ENCODE measurements at places on chromosomes 2 and 18. TPM values are rescaled to one million over a fixed set of nuclear protein-coding genes. Genes with fewer than 3 reads are reported as not detected.

The ZNF512 gene
- total RNA-seq, result 35.8 TPM

The CD302 gene
- 27.7 TPM for total RNA-seq

The MORN2 gene
- 14.1 TPM for total RNA-seq

The DPP4 gene
- 0.58 TPM for total RNA-seq

The ITGA4 gene
- total RNA-seq, result 7.6 TPM

The CROCC2 gene
- total RNA-seq, result not detected

DNA sequence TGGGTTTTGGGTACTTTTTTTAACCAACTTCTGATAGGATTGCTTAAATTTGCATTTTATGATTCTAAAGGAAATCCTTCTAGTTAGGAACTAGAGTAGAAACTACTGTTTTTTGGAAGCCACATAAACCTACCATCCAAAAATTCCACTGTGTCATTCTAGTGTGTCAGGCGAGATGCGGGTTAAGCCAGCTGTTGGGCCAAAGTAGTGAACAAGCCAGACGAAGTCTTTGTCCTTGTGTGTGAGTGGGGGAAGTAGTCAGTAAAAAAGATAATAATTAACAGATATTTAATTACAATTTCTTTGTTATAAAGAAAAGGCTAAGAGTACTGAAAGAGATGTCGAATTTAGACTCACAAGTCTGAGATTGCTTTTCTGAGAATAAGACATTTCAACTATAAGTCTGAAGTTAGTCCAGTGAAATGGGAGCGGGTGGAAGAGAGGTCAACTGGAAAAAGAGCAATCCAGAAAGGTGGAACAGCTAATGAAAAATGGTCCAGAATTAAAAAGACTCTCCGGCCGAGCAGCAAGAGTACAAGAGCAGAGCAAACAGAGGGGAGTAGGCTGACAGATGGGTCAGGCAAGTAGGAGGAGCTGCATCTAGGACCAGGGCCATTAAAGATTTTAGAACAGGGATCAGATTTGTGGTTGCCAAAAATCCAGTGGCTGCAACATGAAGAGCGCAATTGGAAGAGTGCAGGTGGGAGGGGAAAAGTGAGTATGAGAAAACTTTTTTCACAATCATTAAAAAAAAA lies 1.5 kb downstream of the EPB41L5 start:
- DNase-seq, result no peak

DNA sequence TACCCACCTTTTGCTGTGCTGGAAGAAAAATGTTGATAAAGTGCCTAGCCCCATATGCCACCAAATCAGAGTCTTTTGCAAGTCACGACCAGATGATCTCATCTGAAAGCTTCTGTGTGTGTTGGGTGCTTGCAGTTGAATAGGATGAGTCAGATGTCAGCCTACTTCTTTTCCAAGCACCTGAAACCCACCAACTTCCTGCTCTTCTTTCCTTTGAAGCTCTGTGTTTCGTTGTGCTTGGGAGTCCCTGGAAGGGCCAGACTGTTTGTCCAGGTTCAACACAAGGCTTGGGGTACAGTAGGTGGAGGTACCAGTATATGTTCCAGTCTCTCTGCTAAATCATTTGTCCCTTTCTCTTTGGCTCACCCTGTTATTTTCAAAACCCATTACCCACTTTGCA lies 36.8 kb upstream of the LCLAT1 start:
- no peak for DNase-seq

DNA sequence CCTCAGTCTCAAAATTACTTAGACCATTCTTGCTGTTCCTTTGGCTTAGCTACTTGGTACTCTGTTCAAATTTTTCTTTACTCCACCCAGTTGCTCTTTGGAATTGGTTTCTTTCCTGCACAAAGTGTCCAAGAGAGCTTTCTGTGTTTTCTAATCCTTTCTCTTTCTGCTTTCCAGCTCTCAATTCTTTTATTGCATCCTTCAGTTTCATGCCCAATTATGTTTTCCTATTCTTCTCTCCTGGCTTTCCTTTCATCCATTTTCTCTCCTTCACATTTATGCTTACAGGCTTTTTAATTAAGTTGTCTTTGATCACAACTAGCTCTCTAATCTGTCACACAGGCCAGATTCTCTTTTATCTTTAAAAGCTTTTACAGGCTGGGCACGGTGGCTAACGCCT lies 38.2 kb downstream of the UBR3 start:
- DNase-seq, result no peak

DNA sequence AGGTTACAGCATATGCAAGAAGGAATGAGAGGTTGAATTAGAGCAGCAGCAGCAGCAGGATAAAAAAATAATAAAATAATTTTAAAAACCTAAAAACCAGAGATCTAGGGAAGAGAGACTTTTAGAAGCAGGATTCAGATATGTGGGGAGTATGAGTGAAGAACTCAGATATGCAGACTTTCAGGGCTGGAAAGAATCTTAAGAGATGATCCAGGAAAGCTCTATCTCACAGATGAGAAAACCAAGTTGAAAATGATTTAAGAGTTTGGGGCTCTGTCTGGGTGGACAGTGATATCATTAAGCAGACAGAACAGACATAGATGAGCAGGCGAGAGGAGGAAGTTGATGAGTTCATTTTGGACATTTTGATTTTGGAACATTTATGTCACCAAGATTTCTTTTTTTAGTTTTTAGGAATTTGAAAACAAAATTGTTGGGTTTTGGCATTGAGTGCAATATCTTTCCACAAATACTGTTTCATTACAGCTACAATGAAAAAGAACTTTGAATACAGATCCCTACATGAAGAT lies 31.8 kb downstream of the BCL2 start:
- no peak for DNase-seq

DNA sequence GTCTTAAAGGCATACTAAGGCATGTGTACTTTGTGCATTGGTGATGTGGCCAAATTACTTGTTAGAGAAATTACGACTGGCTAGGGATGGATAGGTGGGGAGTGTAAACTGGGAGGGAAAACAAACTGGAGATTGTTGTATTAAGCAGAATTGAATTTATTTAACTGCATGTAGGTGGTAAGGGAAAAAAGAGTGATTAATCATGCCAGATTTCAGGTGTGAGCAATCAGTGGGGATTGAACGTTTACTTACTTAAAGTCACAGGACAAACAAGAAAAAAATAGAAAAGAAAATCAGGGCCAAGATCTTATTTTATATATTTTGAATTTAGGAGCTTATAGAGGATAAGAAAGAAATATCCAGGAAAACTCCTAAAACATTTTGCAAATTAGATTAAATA lies 88.6 kb downstream of the GULP1 start:
- DNase-seq, result no peak

GRCh38 chr2:40144022-40144421 lies 307.9 kb downstream of the SLC8A1 start:
- DNase-seq, result no peak

DNA sequence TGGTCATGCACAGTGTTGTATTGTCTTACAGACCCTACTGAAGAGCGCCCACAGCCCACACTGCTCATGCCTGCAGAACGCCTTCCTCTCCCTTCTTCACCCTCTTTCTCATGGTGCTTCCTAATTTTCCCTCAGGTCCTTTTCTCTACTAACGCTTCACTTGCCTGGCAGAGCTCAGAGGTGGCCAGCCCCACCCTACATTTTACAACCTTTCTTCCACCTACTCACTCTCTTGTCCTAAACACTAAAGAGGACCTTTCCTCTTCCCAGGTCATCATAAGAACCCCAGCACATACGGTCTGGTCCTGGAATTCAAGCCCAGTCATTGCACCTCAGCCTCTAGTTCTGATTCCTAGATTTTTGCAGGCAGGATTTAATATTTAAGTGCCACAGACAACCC lies 11.7 kb upstream of the LGALSL start:
- DNase-seq, result no peak

DNA sequence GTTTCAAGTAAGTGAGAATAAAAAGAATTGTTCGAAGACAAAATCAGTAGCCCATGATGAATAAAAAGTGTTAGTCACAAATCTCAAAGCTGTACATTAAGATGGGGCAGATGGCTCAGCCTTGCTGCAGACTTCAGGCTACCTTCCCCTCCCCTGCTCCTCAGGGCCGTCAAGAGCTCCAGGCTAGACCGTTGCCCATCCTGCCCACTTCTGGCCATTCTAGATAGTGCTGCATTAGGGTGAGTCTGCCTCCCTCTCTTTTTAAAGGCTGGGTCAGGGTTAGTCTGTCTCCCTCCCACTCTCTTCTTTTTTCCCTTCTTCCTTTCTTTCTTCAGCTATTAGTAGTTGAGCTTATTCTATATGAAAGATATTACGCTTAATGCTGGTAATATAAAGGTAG lies 86.0 kb downstream of the MAPRE2 start:
- no peak for DNase-seq

DNA sequence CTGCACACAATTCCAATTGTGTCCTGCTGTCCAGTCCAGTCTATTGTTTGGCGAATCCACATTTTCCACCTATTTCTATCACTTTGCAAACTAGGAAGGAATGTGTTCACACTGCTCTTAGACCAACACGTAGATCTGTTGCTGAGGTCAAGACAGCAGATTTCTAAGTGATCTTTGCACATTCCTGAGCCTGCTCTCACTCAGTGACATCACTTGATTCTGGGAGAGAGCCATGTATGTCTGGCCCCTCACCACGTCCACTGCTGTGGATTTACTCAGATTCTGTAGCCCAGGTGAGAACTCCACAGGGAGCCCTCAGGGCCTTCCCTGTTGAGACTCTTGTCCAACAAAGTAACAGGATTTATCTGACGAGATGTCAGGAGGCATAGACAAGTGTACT lies 317.2 kb downstream of the TSN start:
- no peak for DNase-seq

DNA sequence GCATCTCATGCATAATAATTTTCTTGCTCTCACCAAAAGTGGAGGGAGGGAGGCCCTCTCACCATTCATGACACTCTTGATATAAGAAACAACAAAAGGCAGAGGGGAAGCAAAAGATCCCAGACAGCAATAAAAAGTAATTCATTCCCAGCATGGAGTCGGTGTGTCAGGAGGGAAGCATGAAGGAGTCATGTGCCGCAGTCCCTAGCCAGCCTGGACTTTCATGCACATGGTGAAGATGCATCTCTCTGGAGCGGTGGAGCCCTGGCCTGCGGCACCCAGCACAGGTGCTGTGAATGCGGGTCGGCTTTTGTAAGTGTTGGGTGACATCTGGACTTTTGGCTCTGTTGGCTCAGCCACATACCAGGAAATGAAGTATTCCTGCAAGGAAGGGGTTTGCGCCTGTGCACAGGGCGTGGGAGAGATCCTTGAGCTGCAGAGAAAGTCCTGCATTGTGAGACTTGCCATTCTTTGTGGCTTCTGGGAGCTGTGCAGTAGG lies 119.4 kb downstream of the COPS8 start:
- no peak for DNase-seq

DNA sequence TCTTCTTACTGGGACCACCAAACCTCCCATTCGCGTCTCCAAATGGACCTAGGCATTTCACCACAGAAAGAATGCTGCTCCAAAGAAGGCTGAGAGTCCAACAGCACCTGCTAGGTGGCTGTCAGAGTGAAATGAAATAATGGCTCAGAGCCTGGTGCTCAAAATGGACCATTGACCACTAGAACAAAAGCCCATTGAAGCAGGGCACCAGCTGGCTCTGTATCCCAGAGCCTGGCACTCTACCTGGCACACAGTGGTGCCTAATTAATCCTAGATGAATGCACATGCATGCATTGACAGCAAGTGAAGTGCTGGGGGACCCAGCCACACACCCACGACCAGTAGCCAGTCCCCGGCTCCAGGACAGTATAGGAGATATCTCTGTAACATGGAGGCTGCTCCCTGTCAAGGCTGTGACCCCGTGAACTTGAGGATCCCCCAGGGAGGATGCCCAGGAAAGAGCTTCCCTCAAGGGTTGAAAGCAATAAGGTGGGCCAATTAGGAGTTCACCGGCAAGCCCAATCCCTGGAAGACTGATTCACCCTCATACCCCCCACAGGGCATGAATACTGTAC lies 261.3 kb downstream of the TNS1 start:
- DNase-seq, result no peak

DNA sequence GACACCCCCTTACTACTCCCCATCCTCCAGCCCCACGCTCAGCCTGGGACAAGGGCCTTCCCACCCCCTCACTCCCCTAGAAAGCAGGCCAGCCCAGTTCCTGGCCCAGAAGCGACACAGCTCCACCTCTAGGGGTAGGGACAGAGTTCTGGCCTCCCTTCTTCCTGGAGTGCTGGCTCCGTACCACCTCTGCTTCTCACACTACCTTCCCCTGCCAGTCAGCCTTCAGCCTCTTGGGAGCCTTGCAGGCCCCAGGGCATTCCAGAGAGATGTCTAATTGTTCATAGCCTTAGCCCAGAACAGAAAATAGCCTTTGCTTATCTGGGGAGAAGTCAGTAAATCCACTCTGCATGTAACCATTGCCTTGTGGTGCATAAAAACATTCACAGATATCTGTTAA lies 13.1 kb upstream of the CATIP start:
- DNase-seq, result no peak

DNA sequence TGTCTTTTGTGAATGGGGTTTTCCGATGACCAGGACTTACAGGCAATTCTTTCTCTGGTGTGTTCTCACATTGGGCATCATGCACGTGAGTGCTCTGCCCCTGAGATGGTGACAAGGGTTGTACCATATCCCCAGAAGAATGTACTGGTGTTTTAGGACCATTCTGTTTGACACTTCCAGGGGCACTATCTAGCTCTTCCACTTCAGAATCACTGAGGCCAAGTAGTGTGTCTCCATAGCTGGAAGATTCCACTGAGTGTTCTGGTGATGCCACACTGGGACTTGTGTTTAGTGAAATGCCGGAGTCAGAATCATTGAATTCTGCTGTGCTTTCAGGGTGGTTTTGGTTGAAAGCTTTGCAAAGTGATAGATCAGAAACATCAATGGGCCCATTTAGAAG lies 18.7 kb downstream of the HNRNPA3 start:
- DNase-seq, result no peak

DNA sequence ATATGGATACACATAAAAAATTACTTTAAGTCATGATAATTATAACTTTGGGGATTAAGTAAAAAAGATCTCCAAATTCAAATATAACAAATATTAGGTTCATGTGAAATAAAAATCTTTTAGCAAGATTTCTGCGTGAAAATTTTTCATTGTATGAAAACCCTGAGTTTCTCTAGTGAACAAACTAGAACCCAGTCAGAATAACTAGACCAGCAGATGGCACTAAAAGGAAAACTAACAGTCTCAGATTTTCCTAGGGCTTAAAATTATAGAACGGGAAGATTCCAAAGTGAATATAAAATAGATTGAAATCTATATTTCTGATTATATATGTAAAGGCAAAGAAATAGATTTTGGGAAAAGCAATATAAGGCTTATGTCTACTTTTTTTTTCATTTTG lies 43.3 kb downstream of the TMEM200C start:
- DNase-seq, result no peak
